ENCODE measurements at places on chromosomes 3 and 15.

GRCh38 chr15:63422891-63423590 is 41.4 kb upstream of the CA12 start:
- DNase-seq = no peak

- no peak for DNase-seq
Observed at GRCh38 chr3:4409971-4410573, 57.0 kb downstream of the SUMF1 start.

GRCh38 chr3:65662095-65662494 is 376.6 kb downstream of the MAGI1 start:
- DNase-seq = no peak

GRCh38 chr15:27865926-27866325 is 233.2 kb downstream of the OCA2 start:
- DNase-seq = no peak

DNA sequence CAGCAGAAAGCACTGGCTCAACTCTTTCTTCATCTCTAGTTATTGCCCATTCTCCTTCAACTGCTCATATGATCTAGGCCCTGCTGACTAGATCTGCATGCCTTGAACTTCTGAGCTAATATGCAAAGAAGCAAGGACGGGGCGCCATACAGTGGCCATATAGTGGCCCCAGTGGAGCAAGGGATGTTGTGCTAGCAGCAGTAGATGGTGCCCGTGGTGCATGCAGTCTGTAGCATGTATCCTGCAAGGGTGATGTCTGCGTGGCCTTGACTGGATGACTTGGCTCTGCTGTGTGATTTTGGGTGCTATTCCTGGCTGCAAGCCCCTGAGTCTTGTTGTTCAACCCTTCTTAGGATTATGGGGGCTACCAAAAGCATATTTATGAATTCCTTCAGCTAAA is 12.2 kb upstream of the NMD3 start:
- DNase-seq = no peak

GRCh38 chr3:56758539-56758981 is 43.2 kb downstream of the ARHGEF3 start:
- peak; percentile 31 for DNase-seq

DNA sequence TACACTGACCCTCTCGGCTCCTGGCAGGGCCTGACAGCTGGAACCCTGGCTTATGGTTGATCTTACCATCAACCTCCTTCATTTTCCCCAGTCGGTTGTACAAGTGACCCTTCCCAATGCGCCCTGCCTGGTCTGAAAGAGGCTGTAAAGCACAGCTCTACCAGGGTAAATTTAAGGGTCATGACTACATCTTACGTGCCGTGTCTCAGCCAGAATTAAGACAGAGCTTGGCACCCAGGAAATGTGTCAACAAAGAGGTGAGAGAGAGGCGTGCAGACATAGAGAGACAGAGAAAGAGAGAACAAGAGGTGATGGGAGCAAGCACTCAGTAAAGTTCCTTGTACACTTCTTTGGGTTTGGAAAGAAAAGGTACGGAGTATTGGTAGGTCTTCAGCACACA is 28.8 kb downstream of the HOMER2 start:
- no peak for DNase-seq

- DNase-seq = no peak
Observed at GRCh38 chr3:133477487-133477886, 77.6 kb downstream of the BFSP2 start.

- no peak for DNase-seq
Observed at GRCh38 chr3:171072432-171072831, 45.9 kb upstream of the SLC2A2 start.

DNA sequence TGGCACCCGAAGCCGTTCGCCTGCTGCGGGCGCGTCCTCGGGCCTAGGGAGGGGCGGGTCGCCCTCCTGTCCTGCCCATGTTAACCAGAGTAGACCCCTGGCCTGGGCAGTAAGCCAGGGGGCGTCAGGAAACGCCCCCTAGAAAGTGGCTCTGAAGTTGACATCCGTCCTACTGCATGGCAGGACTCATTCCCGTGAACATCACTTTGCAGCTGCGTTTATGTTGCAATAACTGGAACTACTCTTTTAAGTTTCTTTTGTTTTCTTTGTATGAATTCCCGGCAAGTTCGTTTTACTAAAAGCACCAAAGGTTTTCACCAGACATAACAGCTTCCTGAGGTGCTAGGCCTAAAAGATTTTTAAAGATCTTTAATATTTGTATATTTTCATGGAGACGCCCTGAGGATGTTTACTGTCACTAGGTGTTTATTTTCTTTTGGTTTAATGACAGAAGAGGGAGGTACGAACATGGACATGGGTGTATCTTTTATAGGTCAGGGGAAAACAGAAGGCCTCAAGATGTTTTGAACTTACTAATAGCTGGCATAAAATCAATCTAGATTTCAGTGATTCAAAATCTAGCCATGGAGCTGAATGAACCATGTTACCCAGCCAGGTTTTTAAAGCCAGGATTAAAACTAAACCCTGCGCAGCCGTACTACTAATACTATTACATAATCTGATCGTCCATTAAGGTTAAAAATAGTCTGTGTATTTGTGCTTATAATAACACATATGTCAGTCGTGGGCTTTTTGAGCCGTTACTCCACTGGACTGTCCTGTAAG is 1.0 kb downstream of the C15orf61 start:
- no peak for DNase-seq

DNA sequence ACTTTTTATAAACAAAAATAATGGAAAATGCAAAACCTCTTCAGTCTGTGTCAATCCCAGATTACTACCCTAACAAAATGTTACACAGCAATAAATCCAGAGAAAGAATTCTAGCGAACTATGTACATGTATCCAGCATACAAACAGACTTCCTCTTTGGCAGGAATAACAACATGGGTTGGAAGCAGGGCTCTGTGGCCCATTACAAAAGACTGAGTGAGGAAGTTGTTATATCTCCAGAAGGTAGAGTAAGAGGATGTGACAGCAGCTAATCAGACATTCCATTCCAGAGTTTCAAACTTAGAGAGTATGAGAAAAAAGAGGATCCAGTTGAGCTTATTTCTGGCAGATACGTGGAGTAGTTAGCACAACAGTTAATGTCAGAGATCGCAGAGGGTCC is 294.0 kb upstream of the PLSCR5 start:
- DNase-seq = no peak

DNA sequence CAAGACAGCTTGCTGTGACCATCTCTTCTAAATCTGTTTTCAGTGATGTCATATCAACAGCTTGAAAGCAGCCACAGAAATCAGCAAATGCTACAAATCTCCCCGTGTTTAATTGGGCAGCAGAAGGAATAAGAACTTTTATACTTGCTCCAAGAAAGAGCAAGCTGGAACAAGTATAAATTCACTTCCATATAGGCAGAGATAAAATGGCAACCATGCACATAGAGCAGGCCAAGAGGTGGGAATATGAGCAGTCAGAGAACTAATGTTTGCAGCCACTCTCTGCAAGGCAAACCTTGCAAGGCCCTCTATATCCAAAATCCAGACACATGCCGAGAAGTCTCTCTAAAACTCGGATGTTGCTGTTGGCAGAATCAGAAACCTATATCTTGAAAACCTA is 16.0 kb downstream of the PARP9 start:
- DNase-seq = no peak

GRCh38 chr15:73368301-73369136 is at the start of gene HCN4:
Gene HCN4 (minus strand): TSS chr15:73368958. CDS start chr15:73368270, 688 bp downstream.
- no peak for DNase-seq

DNA sequence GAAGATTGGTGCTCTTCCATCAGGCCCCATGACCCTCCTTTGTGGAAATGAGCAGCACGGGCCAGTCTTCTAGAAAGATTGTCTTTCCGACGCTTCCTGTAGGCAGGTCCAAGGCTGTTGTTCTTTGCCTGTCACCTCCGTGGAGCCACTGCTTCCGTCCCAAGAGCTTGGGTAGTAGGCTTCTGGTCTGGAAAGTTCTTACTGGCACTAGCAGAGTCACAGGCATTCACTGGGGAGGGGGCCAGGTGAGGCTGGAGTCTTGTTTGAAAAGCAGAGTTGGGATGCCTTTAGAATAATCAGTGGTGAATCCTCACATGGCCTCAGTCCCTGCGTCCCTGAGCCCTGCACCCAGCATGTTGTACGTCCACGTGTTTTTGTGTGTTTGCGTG is 76.2 kb upstream of the ADPGK start:
- DNase-seq = no peak

GRCh38 chr15:58038426-58039078 is 27.0 kb downstream of the ALDH1A2 start:
- no peak for DNase-seq

GRCh38 chr3:78177780-78178179 is 1137.9 kb downstream of the ROBO2 start:
- no peak for DNase-seq

DNA sequence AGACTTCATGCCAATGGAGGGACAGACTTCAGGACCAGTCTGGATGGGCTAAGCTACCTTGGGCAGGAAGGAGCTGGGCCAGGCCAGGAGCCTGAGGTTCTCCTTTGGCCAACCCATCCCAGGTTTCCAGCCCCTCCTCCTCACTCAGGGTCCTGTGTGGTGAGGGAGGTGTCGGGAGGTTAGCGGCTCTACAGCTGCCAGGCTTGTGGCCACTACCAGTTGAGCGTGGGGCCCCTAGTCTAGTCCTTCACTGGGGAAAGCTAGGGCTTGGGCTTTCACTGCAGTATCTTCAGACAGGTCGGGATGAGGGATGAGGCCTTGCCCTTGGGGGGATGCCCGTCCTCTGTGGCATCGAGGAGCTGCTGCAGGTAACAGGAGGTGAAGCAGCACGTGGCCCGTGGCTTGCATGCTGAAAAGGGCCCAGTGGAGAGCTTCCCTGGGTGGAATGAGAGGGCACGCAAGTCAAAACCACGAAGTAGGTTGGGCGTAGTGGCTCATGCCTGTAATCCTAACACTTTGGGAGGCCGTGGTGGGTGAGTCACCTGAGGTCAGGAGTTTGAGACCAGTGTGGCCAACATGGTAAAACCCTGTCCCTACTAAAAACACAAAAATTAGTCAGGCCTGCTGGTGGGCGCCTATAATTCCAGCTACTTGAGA is 8.5 kb upstream of the FANCD2 start:
- peak; percentile 48 for DNase-seq

DNA sequence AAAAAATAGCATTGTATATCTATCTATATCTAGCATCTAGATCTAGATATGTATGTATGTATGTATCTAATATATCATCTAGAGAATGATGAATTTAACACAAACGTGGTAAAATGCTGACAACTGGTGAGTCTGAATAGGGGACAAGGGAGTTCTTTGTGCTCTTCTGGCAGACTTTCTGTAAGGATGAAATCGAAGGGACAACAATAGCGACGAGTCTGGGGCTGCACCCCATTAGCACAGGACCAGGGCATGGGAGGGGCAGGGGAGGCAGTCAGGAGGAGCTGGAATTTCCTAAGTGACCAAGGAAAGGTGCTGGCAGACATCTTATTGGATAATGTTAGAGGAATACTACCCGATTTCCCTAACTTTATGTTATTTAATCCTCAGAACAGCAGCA is 7.9 kb downstream of the CCR1 start:
- no peak for DNase-seq

- DNase-seq = peak; percentile 35
Observed at GRCh38 chr3:123286308-123287023, 84.7 kb downstream of the SEC22A start.

- no peak for DNase-seq
Observed at GRCh38 chr15:82569834-82570233, 29.6 kb upstream of the RPS17 start.

DNA sequence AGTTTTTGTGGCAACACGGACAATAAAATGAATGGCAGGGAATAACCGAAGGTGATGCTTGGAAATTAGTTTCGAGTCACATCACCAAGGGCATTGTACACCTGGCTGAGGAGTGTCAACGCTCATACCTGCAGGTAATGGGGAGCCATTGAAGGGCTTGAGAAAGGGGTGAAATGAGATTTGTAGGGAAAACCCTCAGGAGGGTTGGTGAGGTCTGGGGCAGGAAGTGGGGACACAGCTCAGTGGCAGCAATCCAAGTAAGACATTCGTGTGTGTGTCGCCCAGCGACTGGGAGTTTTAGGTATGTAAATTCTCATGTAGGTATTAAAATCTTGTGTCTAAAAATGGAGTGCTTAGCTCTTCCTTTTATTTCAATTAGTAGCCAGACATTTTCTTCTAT is 14.3 kb downstream of the PARP14 start:
- no peak for DNase-seq

DNA sequence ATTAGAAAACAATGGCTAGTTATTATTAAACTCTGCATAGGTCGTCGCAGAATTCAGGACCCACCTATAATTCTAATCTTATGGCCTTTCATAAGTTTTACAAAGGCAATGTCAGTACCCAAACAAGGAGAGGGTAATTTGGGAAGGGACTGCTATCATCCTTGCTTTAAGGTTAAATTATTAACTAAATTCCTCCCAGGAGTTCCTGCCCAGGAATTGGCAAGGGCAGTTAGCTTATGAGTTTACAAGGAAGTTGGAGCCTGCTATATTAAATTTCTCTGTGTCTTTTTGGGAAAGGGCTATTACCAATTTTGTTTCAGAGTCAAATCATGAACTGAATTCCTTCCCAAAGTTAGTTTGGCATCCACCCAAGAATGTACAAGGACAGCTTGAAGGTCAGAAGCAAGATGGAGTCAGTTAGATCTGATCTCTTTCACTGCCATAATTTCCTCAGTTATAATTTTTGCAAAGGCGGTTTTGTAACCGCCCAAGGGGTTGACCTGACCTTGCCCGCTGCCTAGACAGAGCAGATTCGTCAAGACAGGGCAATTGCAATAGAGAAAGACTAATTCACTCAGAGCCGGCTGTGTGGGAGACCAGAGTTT is 45.3 kb upstream of the LHFPL4 start:
- DNase-seq = no peak

DNA sequence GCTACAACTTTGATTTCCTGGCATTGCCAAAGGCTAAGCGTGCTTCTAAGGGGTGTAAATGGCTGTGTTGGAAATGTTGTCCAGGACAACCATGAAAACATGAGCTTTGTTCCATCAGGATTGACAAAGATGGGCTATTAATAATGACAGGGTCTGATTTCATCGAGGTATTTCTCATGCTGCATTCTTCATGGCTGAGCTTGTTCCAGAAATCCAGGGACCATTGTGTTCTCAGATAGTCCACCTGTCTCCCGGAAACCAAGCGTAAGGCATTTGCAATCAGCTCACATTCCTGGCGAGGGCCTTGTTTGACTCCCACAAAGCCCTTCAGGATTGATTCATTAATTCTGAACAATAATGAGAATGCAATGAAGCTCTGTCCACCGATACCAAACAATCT is 111.3 kb downstream of the CD47 start:
- no peak for DNase-seq

- no peak for DNase-seq
Observed at GRCh38 chr3:67518236-67518635, 136.2 kb downstream of the SUCLG2 start.

All from stimulated activated CD4-positive, alpha-beta T cell treated with anti-CD3 and anti-CD28 coated beads, Interleukin-2, amount 100 ng/mL, for 24 hours (primary cell).